ENCODE measurements at places on chromosomes 1 and 21.

GRCh38 chr1:187037973-187038553 is 209.3 kb downstream of the PLA2G4A start:
- no peak for DNase-seq

DNA sequence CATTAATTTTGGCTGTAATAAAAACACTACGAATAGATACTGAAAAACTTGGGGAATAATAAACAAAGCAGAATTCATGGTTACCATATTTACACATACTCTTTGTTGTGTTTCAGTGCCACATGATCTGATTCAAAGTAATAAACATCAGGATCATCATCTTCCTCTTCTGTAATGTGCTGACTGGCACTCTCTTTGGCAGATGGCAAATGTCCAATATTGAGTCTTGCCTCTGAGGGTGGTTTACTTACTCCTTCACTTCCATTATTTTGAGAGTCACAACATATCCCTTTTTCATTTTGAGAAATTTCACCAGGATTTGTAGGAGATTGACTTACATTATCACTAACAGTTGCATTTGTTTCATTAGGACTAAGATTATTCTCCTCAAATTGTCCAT is 50.7 kb downstream of the ZZZ3 start:
- no peak for DNase-seq

DNA sequence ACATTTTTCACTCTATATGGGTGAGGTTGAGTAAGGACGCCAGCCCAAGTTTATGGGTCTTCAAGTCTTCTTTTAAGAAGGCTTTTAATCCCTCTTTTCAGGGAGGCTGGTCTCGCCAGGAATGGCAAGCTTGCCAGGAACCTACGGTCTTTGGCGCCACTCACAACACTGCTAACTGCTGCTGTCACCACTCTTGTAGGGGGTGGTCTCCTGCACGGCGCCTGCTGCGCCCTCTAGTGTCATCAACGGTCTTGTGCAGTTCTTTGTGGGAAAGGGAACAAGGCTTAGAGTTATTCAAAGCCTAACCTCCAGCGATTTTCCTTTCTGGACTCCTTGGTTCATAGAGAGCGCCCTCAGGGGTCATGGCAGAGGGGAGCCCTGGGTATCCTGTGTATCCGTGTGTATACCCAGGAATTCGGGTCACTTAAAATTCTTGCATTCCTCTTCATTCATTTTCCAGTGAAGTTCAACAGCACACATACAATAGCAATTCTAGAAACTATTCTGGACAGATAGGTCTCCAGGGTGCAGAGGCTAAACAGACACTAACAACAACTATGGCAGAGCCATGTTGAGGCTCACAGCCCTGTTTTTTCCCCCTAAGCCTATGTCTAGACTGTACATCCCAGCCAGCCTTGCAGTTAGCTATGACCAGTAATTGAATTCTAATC is 392.8 kb upstream of the CAMK1G start:
- no peak for DNase-seq

DNA sequence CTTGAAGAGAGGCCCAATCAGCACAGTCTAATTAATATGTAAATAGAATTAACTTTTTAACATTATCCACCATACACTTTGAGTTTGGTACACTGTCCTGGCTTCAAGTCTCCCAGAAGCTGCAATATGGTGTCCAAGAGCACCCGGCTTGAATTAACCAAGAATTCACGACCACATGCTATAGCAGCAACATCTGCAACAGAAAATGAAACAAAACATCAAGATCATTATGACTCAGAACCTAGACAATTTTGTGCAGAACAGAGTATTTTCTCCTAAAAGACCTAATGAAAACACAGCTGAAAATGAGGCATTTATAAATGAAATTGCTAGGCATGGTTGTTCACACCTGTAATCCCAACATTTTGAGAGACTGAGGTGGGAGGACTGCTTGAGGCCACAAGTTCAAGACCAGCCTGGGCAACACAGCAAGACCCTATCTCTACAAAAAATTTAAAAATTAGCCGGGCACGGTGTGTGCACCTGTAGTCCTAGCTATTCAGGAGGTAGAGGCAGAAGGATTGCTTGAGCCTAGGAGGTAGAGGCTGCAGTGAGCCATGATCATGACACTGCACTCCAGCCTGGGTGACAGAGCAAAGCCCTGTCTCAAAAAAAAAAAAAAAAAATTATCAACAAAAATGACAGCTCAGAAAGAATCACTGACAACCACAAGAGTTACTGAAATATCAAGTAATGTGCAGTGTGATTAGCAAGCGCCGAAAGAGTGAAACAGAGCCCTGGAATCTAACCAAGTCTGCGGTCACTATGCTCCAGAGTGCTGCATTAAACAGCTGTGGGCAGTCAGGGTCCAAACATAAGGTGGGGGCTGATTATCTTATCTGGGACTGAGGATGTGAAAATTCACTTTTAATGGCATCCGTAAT is 45.3 kb downstream of the HSF2BP start:
- DNase-seq, result no peak

- no peak for DNase-seq
These were observed 54.7 kb downstream of the NEGR1 start for GRCh38 chr1:72227667-72228066.

GRCh38 chr1:69110851-69111250 is 456.9 kb upstream of the LRRC7 start:
- DNase-seq, result no peak

GRCh38 chr1:119651133-119651532 is 3.1 kb upstream of the ZNF697 start:
- DNase-seq, result no peak

- DNase-seq, result no peak
These were observed 212.8 kb downstream of the PBX1 start for GRCh38 chr1:164771619-164772361.

GRCh38 chr1:26701995-26702679 is 6.3 kb downstream of the ARID1A start:
- no peak for DNase-seq

- DNase-seq, result peak; percentile 5
These were observed 333.4 kb downstream of the CHRM3 start for GRCh38 chr1:239719642-239720258.

GRCh38 chr1:3399732-3400131 is 54.7 kb upstream of the ARHGEF16 start:
- DNase-seq, result no peak

DNA sequence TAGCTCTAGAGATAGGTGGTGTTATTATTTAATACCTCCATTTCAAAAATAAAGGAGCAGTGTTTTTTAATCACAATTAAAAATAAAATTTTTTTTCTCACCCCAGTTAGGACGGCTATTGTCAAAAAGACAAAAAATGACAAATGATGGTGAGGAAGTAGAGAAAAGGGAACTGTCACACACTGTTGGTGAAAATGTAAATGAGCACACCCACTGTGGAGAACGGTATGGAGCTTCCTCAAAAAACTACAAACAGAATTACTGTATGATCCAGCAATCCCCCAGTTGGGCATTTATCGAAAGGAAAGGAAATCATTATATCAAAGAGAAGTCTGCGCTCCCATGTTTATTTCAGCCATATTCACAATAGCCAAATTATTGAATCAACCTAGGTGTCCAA is 148.7 kb upstream of the NR5A2 start:
- no peak for DNase-seq

DNA sequence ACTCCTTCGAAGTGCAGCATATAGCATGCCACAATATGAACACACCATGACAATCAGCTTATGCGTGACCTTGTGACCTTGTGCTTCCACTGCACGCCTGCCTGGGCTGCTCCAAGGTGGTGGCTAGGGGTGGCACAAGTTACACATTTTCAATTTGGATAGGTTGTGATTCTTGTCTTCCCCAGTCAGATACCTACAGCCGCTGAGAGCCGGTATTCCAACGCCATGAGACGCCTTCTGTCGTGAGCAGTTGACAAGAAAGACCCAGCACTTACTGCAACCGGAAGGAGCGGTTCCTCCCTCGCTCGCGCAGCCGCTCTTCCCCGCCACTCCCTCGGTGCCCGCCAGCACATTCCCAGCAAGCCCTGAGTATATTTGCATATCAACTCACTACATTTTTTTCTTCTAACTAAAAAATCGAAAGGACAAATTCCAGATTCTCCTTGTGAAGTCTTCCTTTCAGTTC is 359 bp upstream of the RNU11 start:
- peak; percentile 78 for DNase-seq

GRCh38 chr21:28754862-28755261 is 237.8 kb downstream of the LTN1 start:
- no peak for DNase-seq

- no peak for DNase-seq
These were observed 68.7 kb upstream of the KLHDC7A start for GRCh38 chr1:18411820-18412641.

DNA sequence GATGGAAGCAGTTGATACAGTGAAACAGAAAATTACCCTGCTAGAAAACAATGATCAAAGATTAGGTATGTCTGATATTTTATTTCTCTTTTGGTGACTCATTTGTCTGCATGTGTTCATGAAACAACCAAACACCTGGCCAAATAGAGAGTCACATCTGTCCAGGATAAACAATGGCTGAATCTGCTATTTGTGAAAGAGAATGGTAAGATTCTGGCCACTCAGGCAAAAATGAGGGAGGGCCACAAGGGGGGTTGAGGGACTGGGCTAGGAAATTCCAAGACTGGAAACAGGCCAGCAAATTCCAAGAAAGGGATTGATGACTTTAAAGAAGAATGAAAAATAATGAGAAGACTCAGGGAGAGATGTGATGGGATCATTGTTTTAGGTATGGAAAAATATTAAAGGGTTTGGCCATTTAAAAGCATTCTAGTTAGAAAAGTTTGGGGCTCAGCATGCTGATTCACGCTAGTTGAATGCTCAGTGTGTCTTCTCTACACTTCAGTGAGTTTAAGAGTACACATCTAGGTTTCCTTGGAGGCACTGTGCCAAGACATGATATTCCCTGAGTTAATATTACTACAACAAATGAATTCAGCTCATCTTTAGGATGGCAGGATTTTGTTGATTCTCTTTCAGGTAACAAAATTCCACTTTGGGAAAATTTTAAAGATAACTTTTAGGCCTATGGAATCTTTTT is 44.9 kb downstream of the TRAF5 start:
- DNase-seq, result no peak

GRCh38 chr1:160121388-160121787 is 5.8 kb downstream of the ATP1A2 start:
- no peak for DNase-seq

- DNase-seq, result no peak
These were observed 1.8 kb downstream of the MAN1C1 start for GRCh38 chr1:25618433-25618808.

DNA sequence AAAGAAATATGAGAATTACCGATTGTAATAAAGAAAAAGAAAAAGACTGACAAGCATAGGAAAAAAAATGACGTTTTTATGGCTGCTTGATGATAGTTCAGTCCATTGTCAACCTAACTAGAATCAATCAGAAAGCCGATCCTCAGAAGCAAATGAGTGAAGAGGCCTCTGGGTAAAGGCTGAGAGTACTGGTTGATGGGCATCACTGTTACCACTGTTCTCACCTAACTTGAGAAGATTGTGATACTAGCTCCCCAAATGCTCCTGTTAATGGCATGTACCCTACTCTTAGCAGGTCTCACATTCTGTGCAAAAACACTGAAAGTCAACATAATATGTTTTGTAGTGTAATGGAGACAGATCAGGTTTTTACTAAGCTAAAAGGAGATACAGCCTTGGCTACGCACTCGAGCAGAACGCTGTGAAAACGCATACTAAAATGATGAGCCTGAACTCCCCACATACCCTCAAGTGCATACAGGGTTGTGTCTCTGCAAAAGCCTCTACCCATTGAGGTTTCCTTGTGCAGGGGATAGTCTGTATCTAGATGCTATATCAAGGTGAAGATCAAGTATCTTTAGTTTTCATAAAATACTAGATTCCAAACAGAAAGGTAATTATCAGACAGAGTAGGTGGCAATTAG is 554.6 kb downstream of the SMYD3 start:
- no peak for DNase-seq

DNA sequence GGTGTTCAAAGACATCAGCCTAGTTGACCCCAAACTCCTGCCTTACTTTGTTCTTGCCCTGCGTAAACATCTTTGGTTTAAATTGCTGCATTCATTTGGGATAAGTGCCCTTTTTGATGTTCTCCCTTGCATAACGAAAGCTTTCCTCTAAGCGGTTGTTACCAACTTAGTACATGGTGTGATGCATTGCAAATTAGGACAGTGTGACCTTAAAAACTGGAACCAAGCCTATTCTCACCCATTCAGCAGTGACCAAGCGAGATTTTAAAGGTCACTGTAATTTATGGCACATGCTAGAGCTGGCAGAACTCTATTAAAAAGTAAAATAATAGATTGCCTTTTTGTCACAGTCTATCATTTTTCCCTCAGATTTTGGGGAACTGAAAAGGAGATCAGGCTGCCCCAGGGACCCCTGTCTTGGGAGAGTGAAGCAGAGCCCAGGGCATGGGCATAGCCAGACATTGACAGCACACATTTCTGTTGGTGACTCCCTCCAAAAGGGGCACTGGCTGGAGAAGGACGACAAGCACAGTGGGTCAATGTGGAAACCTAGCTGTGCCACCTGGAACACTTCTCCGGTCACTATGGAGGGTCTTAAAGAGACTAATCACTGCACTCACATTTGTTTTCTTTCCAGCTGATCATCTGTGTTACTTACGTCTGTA is 63.9 kb downstream of the KCNK1 start:
- no peak for DNase-seq

DNA sequence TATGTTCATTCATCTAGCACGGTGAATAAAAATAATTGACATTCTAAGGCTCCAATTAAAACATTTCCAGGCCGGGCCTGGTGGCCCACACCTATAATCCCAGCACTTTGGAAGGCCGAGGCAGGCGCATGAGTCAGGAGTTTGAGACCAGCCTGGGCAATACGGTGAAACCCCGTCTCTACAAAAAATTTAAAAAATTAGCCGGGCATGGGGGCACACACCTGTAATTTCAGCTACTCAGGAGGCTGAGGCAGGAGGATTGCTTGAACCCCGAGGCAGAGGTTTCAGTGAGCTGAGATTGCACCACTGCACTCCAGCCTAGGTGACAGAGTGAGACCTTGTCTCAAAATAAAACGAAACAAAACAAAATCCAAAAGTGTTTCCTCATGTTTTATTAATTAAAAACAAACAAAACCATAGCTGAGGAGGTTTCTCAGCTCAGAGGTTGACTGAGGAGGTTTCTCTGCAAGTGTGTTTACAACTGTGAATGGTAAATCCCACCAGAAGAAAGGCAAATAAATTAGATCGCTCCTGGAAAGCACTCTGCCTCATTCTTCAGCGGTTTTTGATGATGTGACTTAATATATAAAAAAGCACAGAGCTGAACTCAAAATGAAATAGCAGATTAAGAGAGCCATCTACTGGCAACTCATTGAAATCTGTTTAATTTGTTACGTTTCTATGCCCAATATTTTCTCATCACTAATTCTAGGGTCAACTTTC is 37.7 kb upstream of the ATG4C start:
- DNase-seq, result no peak
